Right cardiac atrium (tissue), 5 donors: ENCODE measurements at places on chromosomes 6 and 20.

GRCh38 chr6:167091026-167091804 is 31.7 kb upstream of the CCR6 start:
- DNase-seq, result no peak

DNA sequence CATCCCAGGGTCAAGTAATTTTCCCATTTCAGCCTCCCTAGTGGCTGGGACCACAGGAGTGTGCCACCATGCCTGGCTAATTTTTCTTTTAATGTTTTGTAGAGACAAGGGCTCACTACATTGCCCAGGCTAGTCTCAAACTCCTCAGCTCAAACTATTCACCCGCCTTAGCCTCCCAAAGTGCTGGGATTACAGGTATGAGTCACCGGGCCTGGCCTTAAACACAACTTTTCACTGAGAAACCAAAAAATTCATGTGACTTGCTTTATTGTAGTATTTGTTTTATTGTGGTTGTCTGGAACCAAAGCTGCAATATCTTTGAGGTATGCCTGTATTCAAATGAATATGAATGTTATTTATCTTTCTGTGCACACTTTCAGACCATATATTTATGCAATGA is 72.2 kb downstream of the RWDD2A start:
- no peak for DNase-seq

DNA sequence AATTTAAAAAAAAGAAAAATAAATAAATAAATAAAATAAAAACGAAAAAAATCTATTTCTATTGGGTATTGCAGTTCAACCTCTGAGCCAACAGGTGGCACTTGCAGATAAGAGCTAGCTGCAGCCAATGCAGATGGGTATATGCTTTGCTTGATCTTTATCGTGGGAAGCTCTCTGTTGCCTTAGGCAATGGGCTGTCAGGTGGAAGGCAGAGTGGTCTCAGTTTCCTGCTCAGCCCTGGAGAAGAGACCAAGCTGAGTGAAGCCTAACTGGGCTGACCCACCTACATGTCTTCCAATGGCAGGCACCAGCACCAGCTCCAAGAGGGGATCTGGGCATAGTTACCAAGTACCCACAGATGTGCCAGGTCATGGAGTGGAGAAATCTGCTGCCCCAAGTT is 95.0 kb downstream of the AK9 start:
- no peak for DNase-seq

DNA sequence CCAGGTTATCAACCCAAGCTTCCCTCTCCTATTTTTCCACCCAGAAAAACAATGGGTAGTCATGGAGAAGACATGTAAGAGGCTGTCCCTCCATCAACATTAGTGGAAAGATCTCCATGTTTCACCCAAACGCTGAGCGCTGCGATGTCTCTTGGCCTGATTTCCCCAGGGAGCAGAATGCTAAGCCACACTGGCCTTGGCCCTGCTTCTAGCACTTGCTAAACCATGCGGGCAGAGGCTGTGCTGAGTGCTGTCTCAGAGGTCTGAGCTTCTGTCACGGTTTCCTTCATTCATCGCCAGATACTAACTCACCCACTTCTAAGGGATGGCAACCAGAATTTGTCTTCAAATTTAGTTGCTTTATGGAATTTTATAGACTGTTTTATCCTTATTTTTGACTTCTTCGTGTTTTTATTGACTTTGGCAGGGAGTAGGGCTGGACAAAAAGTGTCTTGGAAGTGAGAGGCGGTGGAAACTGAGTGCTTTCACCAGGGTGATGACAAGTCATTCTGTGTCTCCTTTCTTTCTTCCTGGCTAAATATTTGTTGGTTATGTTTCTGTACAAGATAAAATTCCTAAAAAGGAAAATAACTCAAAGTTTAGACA is 181.4 kb upstream of the UST start:
- peak; percentile 69 for DNase-seq

DNA sequence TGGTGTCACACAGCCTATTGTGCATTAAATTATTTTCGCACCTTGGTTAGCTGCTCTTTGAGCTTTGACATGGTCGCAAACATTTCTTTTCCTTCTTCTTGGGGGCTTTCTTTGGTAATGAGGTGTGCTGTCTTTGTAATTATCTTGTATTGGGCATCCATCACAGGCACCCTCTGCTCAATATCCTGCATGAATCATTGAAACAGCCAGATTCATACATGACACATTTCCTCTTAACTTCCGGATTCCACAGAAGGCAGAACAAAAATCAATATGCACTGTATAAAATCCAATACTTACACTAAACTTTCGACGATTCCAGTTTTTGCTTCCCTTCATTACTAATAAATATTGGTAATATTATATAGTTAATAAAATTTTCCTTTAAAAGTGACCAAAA is 175.6 kb downstream of the SYNE1 start:
- no peak for DNase-seq

- DNase-seq, result no peak
Observed at GRCh38 chr6:54860132-54860531, 13.6 kb downstream of the FAM83B start.

- no peak for DNase-seq
Observed at GRCh38 chr6:14965424-14966075, 280.3 kb upstream of the JARID2 start.

- DNase-seq, result no peak
Observed at GRCh38 chr20:32792316-32792715, 27.4 kb upstream of the MAPRE1 start.

GRCh38 chr20:43920797-43921196 is 6.1 kb downstream of the TOX2 start:
- DNase-seq, result no peak

- DNase-seq, result no peak
Observed at GRCh38 chr6:124659427-124659826, 302.8 kb upstream of the RNF217 start.

- DNase-seq, result no peak
Observed at GRCh38 chr6:96301781-96302180, 219.8 kb upstream of the UFL1 start.

DNA sequence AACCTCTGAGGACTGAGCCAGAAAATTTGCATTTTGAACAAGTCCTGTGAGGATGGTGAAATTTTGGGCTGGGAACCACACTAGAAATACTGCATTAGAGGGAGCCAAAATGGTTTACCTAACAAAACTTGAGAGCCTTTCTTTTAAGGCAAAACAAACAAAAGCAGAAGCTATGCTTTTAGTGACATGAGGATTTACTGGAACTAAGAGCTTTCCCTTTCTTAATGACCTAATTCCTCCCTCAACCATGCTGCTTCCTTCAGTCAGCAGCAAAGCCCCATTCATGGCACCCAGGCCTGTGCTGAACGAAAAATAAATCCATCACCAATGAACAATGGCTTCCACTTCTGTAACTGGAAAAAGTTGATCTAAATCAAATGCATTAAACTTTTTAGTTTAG is 974.3 kb downstream of the HACE1 start:
- no peak for DNase-seq

GRCh38 chr20:63026582-63027165 is 19.9 kb upstream of the BHLHE23 start:
- DNase-seq, result no peak

DNA sequence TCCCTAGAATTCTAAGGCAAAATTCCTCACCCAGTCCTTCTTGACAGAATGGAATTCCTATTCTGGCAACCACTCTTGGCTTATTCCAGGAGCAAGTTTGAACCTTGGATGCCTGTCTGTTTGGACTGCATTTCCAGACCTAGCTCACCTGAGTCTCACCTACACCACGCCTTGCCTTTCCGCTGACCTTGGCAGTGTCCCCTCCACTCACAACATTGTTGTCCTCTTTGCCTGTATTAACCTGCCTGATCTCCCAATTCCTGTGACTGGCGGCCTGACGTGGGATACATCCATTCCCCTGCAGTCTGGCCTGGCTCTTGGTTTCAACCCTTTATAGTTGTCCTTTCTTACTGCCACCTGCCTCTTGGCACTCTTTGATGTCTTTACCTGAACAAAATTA is 281.4 kb upstream of the SOX4 start:
- no peak for DNase-seq

GRCh38 chr20:17698384-17698783 is 1.4 kb upstream of the BANF2 start:
- no peak for DNase-seq

- no peak for DNase-seq
Observed at GRCh38 chr6:159400826-159401225, 231.6 kb downstream of the FNDC1 start.

GRCh38 chr20:62029296-62029695 is 36.4 kb downstream of the TAF4 start:
- DNase-seq, result no peak

- DNase-seq, result no peak
Observed at GRCh38 chr6:35166520-35166919, 25.4 kb upstream of the TCP11 start.

DNA sequence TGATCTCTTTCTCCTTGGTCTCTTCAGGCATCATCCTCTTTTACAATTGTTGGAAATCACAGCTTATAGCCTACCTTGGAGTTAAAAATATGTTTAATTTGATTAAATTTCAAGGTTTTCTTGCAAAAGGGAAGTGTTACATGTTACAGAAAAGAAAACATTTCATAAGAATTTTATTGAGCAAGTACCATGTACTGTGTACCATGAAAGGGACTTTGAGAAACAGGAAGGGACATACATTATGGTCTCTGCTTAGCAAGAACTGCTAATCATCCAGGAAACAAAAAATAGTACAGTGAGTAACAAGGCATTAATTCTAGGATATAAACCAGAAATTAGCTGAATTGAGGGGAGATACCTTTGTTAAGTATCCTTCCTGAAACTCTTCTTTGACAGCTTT is 145.3 kb upstream of the SPACA1 start:
- no peak for DNase-seq

GRCh38 chr6:43396408-43397149 is 27.1 kb upstream of the ZNF318 start:
- DNase-seq, result no peak

DNA sequence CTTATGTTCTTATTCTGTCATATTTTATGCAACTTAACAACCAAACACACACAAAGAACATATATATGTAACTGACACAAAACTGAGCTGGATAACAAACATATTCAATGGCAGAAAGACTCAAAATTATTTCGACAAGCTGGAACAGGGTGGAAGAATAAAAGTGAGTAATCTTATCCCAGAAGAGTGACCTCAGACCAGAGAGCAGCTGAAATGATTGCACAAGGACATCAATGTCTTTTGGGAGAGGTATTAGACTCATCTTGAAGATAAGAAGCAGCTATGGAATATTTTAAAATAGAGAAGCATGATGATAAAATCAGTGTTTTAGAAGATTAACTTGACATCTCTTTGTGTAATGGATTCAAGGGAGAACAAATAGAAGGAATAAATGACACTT is 191.6 kb upstream of the PRDM1 start:
- DNase-seq, result no peak

GRCh38 chr20:36969051-36969450 is 17.5 kb upstream of the SAMHD1 start:
- DNase-seq, result no peak

- DNase-seq, result no peak
Observed at GRCh38 chr6:54134935-54135334, 23.7 kb downstream of the MLIP start.

DNA sequence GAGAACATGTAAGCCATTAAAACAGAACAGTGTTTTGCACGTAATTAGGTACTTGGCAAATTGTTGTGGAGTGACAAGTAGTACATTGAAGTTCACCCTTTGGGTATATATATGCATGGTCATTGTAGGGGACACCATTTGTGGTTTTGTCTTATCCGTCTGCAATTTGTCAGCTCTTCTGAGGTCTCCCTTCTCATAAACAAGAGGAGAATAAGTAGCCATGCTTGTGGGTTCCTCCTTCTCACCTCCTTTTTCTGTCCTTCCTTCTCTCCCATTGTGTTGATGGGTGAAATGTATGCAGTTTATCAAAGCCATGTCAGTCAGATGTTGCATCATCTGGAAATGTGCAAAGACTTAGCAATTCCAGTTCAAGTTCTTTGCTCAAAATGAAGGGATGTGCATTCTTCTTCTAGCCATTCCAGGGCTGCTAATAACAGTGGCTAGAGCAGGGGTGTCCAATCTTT is 70.9 kb downstream of the QKI start:
- no peak for DNase-seq

DNA sequence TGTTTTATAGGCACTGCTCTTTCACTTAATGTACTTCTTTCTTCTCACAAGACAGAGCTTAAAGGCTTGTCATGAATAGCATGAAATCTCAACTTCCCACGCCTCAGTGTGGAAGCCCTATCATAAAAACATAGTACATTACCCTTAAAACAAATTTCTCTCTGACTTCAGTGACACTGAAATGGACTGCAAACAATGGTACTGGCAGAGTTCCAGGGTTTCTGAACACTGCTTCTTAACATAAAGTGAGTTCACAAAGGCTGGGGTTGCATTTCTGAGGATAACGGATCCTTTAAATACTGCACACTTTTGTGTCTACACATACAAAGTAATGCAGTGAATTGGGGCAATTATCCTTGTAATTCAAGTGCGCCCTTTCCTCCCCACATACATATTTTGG is 32.3 kb upstream of the PLEKHG1 start:
- DNase-seq, result no peak
